ENCODE measurements at places on chromosomes 3 and 15. TPM values are rescaled to one million over a fixed set of nuclear protein-coding genes. Genes with fewer than 3 reads are reported as not detected.

DNA sequence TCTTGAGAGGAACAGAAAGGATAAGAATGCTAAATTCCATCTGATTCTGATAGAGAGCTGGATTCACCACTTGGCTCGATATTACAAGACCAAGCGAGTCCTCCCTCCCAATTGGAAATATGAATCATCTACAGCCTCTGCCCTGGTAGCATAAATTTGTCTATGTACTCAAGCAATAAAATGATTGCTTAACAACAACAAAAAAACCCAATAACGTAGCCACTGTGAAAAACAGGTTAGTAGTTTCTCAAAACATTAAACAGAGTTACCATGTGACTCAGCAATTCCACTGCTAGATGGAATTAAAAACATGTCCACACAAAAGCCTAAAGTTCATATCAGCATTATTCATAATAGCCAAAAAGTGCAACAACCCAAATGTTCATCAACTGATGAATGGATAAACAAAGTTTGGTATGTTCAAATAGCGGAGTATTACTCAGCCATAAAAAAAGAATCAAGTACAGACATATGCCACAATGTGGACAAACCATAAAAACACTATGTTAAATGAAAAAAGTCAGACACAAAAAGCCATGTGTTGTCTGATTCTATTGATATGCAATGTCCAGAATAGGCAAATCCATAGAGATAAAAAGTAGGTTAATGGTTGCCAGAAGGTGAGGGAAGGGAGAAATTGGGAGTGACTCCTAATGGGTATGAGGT is 16.8 kb downstream of the BCL2L10 start:
- no peak for DNase-seq
- H3K4me3 ChIP-seq, result no peak overlapping the region
- H3K36me3 ChIP-seq, result no peaks in the 10 kb centered on the region
- H3K27ac ChIP-seq, result no peak overlapping the region
- no peaks in the 10 kb centered on the region for H3K4me1 ChIP-seq

Gene KBTBD13
- 1.5 TPM for total RNA-seq

DNA sequence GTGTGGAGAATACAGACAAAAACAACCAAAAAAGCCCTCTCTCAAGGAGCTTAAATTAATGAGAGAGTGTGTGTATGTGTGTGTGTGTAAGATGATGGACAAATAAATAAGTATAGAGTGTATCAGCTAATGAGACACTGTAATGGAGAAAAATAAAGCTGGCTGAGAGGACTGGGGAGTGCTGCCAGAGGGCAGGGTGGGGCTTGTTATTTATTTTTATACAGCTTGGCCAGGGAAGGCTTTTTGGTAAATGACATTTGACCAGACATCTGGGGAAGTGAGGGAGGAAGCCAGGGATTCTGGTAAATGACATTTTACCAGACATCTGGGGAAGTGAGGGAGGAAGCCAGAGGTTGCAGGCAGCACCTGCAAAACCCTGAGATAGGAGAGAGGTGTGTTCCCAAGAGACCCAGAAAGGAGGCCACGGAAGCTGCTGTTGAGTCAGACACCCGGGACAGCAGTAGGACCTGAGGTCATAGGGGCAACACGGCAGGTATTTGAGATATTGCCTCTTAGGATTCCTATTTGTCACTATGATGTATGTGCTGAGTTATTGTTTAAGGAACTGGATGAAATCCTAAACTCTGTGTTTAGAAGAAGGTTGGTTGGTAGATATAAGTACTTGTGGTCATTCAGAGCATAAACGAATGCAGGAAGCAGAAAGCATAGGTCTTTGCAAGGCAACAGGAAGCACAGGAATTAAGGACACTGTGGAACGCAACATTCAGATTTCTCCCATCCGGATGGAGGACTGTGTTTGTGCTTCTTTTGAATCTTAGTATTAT is 2.7 kb downstream of the SV2B start:
- no peaks in the 10 kb centered on the region for H3K27me3 ChIP-seq
- no peak overlapping the region for H3K4me3 ChIP-seq
- no peaks in the 10 kb centered on the region for H3K4me1 ChIP-seq

- no peaks in the 10 kb centered on the region for H3K27me3 ChIP-seq
- H3K27ac ChIP-seq, result no peak overlapping the region
- H3K4me1 ChIP-seq, result no peaks in the 10 kb centered on the region
- DNase-seq, result no peak
- H3K4me3 ChIP-seq, result no peak overlapping the region
Measured at GRCh38 chr3:52849656-52850055, 14.8 kb upstream of the MUSTN1 start.

Measured in aorta (tissue), 5 donors.